IPS-NIHi11 (cell line): ENCODE measurements at places on chromosomes 2 and 18.

DNA sequence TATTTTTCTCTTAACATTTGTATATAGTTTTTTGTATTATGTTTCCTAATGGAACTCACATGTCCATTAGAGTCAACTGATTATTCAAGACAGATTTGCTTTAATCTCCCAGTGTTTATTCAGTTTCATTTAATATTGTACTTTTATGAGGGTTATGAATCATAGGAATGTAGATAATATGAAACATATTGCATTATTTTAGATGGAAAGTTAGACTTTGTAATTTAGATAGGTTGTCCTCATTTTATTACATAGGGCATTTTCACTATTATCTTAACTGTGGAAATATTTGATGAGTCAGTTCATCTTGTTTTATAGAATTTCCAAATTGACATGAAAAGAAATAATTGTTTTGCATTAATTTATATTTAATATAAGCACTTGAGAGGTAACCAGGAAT lies 240.8 kb downstream of the PLCL1 start:
- no peak for DNase-seq

GRCh38 chr18:74784752-74785151 lies 187.1 kb downstream of the ZNF407 start:
- DNase-seq: no peak

GRCh38 chr2:207885010-207885409 lies 115.3 kb upstream of the FZD5 start:
- no peak for DNase-seq

- DNase-seq: peak; percentile 79
Measured at GRCh38 chr18:6633310-6633709, 96.2 kb upstream of the ARHGAP28 start.

DNA sequence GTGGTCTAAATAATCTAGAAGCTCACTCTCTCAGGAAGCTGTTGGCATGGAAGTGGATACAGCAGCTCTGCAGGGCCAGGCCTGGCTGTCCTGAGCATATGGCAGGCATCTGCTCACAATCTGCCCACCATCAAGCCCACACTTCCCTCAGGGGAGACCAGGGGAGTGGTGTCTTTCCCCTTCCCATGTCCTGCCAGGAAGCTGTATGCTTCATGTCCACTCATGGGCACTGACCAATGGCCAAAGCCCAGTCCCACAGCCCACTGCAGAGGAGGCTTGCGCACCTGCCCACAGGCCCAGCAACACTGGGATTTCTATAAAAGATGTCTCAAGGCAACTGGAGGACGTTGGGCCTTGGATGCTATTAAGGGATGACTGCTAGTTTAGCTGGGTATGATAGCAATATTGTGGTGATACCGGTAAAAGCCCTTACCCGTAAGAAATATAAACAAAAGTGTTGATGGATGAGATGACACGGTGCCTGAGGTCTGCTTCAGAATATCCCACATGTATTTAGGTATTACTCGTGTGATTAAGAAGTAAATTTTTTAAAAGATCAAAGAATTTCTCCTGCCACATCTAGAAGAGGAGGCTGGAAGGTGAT lies 106.7 kb upstream of the CTDP1 start:
- DNase-seq: no peak

GRCh38 chr2:98637401-98638147 lies 29.2 kb downstream of the UNC50 start:
- no peak for DNase-seq

- DNase-seq: no peak
Measured at GRCh38 chr2:133262893-133263292, 305.4 kb downstream of the NCKAP5 start.

- DNase-seq: no peak
Measured at GRCh38 chr2:164560902-164561301, 60.4 kb downstream of the GRB14 start.

DNA sequence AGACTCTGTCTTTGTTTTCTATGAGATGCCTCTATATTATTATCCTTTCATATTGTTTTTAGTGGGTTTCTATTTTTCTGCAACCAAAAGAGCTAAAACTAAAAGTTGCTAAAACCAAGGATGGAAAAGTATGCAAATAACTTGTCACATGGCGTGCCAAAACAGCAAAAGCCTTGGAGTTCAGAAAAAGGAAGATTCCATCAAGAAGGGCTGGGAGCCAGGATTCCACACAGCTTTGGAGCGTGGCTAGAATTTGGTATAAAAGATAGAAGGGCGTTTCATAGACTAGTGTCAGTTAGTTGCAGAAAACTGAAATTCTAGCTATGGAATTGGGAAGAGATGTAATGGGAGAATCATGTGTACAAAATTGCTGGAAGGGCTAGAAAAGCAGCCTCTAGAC lies 4.1 kb downstream of the SCYGR1 start:
- DNase-seq: no peak

DNA sequence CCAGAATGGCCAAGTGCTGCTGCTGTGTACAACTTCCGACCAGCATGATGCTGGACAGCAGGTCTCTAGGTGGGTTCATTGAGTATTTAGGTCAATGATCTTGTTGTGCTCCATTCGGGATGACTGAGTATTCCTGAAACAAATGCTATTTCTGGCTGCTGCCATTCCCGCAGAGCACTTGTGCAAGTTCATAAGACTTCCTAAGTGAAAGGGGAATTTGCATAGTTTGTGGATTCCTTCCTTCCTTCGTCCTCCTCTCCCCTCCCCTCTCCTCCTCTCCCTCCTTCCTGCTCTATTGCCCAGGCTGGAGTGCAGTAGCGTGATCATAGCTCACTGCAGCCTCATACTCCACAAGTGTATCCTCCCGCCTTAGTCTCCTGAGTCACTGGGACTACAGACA lies 40.4 kb downstream of the LDLRAD4 start:
- no peak for DNase-seq

DNA sequence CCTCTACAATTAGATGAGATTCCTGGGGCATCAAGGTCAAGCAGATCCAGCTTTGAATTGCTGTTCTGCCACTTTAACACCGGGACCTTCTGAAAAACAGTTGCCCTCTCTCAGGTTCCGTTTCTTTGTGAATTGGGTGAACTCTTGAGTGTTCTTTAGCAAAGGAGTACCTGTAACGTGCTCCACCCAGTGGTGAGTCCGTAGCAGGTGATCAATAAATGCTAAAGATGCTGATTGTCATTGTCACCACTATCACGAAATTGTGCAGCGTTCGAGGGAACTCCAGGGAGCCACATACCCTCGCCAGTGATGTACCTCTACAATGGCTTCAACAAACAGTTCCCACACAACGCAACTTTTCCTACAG lies 81.9 kb downstream of the TCF7L1 start:
- no peak for DNase-seq

DNA sequence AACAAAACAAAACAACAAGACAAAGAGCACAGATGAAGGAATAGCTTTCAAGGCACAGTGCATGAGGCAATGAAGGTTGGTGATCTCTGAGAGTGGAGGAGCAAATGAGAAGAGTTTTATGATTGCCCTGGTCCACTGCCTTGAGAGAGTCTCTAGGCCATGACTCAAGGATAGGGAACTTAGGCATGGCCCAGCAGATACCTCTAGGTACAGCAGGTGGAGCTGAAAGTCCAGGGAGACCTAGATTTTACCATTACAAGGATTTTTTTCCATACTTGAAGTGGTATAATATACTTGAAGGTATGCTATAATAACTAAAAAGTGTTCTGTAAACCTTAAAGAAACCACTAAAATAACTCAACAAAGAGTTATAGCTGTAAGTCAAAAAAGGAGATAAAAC lies 239.5 kb upstream of the KLHL29 start:
- no peak for DNase-seq

DNA sequence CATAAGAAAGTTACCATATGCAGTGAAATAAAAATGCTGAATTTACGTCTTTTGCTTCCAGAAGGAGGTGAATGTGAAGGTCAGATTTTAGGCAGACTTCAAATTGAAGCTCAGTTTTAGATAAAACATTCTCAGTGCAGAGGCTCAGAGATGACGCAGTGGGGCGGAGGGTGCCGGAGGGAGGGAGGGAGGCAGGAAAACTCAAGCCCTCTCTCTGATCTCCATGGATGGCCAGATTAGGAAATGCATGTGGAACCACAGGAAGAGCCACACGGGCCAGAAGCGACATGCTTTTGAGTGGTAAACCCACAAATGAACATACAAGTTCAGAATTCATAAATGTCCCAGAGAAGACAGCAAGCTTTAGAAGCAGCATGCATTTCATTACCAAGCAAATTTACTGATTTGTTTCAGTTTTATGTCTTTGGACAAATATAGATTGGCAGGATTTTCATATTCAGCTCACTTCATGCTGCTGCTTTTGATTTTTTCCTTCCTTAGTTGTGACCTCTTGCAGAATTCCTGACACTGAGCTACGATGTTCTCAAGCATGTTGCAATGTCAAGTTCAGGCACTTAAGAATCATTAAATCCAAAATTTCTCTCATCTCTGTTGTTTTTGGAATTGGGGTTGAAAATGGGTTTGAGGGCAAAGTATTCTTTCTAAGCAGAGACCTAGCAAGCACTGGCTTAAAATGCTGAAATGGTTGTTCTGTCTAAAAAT lies 29.7 kb upstream of the APCDD1 start:
- no peak for DNase-seq

- DNase-seq: no peak
Measured at GRCh38 chr2:206245265-206245672, 29.2 kb upstream of the ZDBF2 start.
